ENCODE measurements at places on chromosomes 6 and 20.

- DNase-seq: no peak
These were observed 246.0 kb downstream of the PHACTR1 start for GRCh38 chr6:12962529-12962928.

- DNase-seq: no peak
These were observed 94.0 kb upstream of the MPC1 start for GRCh38 chr6:166476634-166477215.

- DNase-seq: no peak
These were observed 247.3 kb upstream of the PDE10A start for GRCh38 chr6:165910184-165910966.

DNA sequence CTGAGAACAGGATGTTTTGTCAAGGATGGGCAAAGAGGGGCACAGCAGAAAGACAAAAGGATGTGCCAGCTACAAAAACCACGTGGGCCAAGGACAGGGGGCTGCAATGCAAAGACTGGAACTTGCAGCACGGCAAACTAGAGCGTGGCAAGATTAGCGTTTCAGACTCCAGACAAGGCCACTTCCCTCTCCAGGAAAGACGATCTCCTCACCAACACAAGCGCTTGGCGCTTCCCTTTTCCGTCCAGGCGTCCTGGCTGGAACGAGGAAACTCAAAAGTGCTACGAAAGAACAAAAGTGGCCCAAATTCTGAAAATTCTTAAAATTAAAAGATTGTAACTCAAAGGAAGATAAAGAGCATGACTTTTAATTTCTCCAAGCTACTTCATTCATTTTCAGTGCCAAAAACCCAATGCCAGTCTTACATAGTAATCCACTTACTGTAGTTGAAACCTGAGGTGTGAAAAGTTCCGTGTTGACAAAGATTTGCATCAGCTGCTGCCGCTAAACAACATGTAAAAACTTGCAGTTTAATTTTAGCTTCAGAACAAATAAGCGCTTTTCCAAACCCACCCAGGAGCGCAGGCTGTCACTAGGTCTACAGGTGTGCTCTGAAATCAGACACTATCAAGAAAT lies 207.1 kb upstream of the RREB1 start:
- DNase-seq: no peak

GRCh38 chr6:971981-972640 lies 279.2 kb upstream of the EXOC2 start:
- DNase-seq: peak; percentile 81

- no peak for DNase-seq
These were observed 59.2 kb upstream of the SNX9 start for GRCh38 chr6:157763904-157764177.

GRCh38 chr20:14189794-14190402 lies 147.5 kb downstream of the FLRT3 start:
- peak; percentile 44 for DNase-seq

GRCh38 chr6:104597541-104598050 lies 262.1 kb downstream of the HACE1 start:
- peak; percentile 2 for DNase-seq

GRCh38 chr6:19319005-19319404 lies 518.2 kb upstream of the ID4 start:
- no peak for DNase-seq

DNA sequence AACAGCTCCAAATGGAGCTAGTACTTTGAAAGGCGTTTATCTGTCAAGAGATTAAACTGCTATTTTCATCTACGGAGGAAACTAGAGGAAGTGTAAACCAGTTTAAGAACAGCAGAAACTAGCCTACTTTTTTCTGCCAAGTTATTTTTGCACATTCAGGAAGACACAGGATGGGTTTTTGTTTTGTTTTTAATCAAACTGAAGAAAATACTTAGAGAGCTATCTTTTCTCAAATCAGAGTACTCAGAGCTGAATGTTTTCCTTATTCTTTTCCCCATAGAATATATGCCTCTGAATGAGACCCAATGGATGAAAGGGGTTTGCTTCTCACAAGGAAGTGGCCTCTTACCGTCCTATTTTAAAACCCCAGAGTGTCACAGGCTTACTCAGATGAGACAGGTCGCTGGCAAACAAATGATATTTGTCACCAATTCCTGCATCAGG lies 538.5 kb downstream of the CD83 start:
- DNase-seq: no peak

DNA sequence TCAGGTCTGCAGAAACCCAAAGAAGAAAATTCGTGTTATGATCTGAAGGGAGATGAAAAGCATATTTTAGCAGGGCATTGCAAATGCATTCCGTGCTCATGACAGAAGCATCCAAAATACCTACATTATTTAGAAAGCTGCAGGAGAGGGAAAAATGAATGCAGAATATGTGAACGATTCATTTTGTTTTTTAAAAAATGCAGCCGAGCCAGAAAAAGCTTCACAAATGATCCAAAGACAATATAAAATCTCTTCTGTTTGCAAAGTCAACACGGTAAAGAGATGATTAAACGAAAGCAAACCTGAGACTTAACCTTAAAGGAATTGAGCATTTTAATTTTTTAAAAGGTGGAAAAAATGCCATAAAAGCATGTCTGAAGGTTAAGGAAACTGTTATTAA lies 136.1 kb upstream of the SULF2 start:
- DNase-seq: no peak

GRCh38 chr6:134161041-134161440 lies 108.6 kb upstream of the SLC2A12 start:
- no peak for DNase-seq

- DNase-seq: no peak
These were observed 481.5 kb downstream of the NKAIN2 start for GRCh38 chr6:124285146-124285545.

DNA sequence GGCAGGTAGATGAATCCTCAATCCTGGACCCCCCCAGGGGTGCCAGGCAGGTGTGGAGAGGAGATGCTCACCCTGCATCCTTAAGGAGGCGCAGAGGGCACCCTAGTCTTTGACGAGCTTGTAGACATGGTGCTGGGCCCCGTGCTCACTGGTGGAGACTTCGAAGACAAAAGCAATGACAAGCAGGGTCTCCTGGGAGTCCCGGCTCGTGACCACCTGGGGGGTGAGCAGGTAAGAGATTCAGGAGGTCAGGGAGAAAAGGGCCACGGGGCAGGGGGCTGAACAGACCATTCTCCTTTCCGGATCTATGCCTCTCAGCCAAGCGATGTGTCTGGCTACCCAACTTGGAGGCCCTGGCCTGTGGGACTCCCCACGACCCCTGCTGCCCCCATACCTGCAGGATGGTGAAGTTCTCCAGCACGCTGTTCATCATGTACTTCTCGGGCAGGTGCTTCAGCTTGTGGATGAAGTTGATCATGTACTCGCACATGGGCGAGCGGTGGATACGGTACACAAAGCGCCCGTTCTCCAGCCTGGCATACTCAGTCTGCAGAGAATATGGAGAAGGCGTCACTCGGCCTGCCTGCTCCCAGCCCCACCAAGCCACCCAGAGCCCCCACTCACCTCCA lies 6.9 kb downstream of the RPL10A start:
- DNase-seq: no peak

- DNase-seq: no peak
These were observed 3.4 kb upstream of the MAFB start for GRCh38 chr20:40692240-40693011.

GRCh38 chr6:126513198-126513597 lies 173.3 kb downstream of the CENPW start:
- no peak for DNase-seq

GRCh38 chr20:37989601-37990295 lies 43.5 kb downstream of the TTI1 start:
- no peak for DNase-seq

- DNase-seq: no peak
These were observed 140.7 kb downstream of the ZMYND8 start for GRCh38 chr20:47215653-47216397.

DNA sequence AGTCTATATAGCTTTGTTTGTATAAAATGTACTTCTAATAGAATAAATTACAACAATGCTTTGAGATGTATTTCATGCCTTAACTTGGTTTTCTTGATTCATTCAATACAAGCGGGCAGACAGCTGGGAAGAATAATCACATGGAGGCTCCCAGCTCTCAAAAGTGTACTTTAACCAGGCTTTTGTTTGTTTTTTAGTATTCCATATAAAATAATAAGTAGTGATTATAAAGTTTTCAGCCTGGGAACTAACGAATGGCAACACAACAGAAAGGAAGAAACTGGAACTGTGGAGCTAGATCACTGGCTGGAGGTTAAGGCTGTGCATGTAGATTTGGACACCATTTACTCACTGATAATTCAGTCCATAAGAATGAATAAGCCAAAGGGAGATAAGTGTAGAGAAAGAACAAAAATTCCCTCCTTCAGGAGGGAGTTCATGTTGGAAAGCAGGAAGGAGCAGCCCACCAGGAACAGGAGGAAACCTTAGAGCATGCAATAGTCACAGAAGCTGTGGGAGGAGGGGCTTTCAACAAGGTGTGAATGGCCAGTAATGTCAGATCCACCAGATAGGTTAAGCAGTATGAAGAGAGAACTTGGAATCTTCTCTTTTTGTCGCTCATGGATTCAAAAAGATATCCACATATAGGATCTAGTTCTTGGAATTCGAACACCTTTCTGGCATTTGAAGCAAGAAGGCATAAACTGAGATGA lies 41.2 kb upstream of the SLC35D3 start:
- DNase-seq: no peak

DNA sequence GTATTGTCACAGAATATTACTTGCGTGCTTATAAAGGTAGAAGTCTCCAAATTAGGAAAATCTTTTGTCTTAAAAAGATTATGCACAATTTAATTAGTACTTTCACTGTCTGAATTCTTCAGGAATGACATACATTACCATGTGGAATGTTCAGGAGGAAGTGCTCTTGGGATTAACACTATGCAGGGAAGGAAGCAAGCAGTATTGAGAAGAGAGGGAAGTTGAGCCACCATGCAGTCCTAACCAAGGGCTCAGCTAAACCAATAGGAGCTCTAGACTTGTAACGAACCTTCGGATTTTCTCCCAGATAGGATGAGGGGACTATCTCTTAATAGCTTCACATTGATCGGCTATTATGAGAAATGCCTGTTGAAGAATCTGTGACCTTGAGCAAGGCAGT lies 918.4 kb upstream of the MANEA start:
- DNase-seq: no peak

DNA sequence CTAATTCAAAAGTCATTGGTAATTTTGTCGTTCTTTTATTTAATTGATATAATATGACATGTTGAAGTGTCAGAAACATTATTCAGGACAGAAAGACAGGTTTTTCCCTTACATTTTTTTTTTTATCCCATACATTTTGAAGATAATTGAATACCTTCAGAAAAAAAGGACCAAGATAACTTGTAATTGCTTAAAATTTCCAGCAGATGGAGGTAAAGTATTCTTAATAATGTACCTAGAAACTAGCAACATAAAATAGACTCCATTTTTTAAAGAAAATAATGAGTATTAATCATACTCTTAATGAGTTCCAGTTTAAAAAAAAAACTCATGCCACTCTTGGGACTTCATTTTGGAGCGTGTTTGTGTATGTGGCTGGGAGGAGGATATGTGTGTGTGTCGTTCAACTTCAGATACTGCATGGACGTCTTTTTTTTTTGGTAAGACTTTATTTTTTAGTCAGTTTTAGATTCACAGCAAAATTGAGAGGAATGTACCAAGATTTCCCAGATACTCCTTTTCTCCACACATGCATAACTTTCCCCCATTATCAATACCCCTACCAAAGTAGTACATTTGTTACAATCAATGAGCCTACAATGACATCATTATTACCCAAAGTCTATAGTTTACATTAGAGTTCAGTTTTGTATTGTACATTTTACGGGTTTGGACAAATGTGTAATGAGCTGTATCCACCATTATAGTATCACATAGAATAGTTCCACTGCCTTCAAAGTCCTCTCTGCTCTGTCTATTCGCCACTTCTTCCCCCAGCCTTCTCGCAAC lies 79.4 kb downstream of the ROS1 start:
- DNase-seq: peak; percentile 45

- DNase-seq: no peak
These were observed 144.5 kb downstream of the CEBPB start for GRCh38 chr20:50335105-50335504.

GRCh38 chr6:80251321-80251720 lies 144.8 kb downstream of the BCKDHB start:
- DNase-seq: no peak

DNA sequence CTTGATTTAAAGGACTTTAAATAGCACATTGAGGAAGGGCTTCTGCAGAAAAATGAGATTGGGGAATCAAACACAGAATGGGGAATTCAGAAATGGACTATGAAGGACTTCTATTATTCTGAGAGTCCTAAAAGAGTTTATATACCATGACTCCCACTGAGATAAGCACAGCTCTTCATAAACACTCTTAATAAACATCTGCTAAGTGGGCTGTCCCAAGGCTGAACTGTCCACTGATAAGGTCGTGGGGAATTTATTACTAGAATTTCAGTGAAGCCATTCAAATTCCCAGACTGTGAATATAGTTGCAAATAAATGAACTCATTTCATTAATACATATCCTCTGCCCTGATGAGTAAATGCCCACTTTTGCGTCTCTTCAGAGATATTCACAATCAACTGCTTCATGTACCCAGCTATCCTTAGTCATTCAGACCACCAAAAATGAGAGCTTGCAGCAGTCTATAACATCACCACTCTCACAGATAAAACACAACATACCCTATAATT lies 468.2 kb upstream of the RUNX2 start:
- DNase-seq: no peak

DNA sequence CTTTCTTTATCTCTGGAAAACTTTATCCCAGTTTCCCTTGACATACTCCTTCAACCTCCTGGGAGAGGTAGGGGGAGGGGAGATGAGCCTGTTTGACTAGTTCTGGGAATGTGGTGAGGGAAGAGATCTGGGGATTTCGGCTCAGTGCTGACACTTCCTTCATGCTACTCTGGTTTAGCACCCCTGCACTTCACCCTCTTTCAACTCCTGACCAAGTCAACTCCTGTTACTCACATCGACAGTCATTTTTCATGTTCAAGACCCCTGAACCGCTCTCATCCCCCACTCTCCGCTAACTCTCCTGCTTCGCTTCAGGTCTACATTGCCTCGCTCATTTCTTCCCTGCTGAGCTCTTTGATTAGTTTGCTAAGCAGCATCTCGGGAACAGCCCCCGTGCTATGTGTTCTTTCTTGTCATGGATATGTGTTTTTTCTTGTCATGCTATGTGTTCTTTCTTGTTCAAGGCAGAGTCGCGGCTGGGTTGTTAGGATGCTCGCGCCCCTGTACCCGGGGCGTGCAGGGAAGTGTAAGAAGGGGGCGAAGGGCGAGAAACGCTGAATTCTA lies 16.6 kb upstream of the TRIM27 start:
- peak; percentile 45 for DNase-seq

DNA sequence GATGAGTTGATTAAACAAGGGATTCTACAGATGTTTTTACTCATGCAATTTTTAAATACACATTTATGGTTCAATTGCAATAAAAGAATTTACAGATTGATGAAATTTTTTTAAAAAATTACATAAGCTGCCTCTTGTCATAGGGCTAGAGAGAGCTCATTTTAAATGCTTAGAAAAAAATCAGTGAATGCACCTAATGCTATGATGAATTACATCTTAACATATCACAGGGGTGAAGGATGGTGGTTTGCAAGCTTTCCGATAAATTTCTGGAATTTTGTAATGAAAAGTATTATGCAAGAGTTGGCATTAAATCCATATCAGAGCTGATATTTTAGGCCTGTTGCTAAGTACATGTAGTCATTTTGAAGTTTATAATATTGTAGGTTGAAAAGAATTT lies 29.6 kb downstream of the DSE start:
- peak; percentile 35 for DNase-seq

- no peak for DNase-seq
These were observed 9.4 kb downstream of the OR12D1 start for GRCh38 chr6:29424168-29424567.
